Lower lobe of right lung (tissue), 2 donors: ENCODE measurements at places on chromosomes 6 and 20. TPM values are rescaled to one million over a fixed set of nuclear protein-coding genes. Genes with fewer than 3 reads are reported as not detected.

- no peaks in the 10 kb centered on the region for H3K36me3 ChIP-seq
- H3K27me3 ChIP-seq: no peaks in the 10 kb centered on the region
- no peaks in the 10 kb centered on the region for H3K4me1 ChIP-seq
- no peak overlapping the region for H3K4me3 ChIP-seq
- DNase-seq: no peak
- H3K27ac ChIP-seq: no peak overlapping the region
Measured at GRCh38 chr20:36728986-36729385, 16.9 kb downstream of the NDRG3 start.

DNA sequence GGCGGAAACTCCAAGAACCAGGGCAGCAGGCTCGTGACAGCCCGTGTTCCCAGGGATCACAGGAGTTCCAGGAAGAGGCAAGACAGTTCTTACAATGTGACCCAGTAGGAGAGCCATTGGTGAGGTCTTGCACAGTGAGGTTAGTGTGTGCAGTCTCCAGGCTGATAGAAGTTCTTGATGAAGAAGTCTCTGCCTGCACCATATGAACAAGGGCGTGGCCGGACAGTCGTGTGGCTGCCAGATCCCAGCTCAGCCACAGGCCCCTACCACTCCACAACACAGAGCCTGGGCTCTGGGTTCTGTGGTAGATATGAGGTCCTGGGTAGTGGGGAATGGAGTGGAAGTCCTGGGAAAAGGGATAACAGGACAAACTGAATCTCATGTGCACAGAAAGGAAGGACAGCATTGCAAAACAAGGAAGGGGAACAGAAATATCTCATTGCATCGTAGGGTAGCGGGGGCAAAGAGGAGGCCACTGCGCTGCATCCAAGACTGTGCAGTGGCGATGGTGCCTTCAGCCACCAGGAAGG is 65.2 kb downstream of the STX11 start:
- H3K4me3 ChIP-seq: peak overlapping the region; percentile 62
- peak overlapping the region; percentile 98 for H3K27ac ChIP-seq
- no peaks in the 10 kb centered on the region for H3K36me3 ChIP-seq

GRCh38 chr6:148708707-148709106 is 38.1 kb upstream of the UST start:
- H3K36me3 ChIP-seq: no peaks in the 10 kb centered on the region
- no peaks in the 10 kb centered on the region for H3K4me1 ChIP-seq
- H3K4me3 ChIP-seq: no peak overlapping the region
- H3K27me3 ChIP-seq: no peaks in the 10 kb centered on the region
- H3K27ac ChIP-seq: no peak overlapping the region
- DNase-seq: no peak

DNA sequence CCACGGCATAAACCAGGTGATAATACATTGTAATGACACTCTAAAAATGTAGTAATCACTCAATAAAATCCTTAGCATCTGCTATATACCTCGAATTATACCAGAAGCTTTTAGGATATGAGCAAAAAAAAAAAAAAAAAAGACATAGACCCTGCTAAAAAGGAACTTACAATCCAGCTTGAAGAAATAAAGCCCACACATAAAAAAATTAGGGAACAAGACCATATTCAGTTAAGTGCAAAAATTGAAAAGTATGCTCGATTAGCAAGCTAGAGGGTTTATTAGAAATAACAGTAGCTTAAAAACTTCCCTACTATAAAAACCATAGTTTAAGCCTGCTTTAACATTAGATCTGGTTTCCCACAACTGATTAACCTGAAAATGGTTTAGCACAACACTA is 135.6 kb downstream of the GMPR start:
- H3K4me3 ChIP-seq: no peak overlapping the region
- peaks cover 8% of the 10 kb centered on the region for H3K4me1 ChIP-seq
- no peaks in the 10 kb centered on the region for H3K27me3 ChIP-seq
- no peak overlapping the region for H3K27ac ChIP-seq

DNA sequence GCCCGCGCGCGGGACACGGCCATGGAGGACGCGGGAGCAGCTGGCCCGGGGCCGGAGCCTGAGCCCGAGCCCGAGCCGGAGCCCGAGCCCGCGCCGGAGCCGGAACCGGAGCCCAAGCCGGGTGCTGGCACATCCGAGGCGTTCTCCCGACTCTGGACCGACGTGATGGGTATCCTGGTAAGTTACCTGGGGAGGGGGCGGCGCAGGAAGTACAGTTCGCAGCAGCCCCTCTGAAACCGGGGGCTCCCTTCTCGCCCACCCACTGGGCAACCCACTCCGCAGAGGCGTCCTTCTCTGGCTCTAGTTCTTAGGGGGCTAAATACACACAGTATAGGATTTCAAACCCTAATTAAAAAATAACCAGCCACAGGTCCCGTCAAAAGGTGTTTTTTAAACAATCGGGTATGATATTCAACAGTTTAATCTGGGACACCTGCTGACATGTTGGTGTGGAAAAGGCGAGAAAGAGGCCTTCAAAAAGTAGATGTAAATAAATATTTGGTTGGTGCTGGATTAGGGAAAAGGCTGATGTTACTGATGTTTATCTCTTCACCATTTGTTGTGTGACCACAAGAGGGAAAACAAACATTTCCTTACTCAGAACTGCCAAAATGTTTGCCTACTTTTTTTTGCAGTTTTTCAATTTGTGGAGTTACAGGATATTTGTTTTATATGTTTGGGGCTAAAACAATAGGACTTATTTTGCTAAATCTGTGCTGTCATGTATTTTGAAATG is 577 bp downstream of the SASH1 start:
- peaks cover 34% of the 10 kb centered on the region for H3K4me1 ChIP-seq
- H3K27ac ChIP-seq: peak overlapping the region; percentile 95
- peak overlapping the region; percentile 73 for H3K4me3 ChIP-seq
- no peaks in the 10 kb centered on the region for H3K36me3 ChIP-seq
- no peaks in the 10 kb centered on the region for H3K27me3 ChIP-seq
- no peak for DNase-seq

- peak overlapping the region; percentile 38 for H3K27ac ChIP-seq
- no peaks in the 10 kb centered on the region for H3K36me3 ChIP-seq
- H3K4me3 ChIP-seq: no peak overlapping the region
- no peaks in the 10 kb centered on the region for H3K4me1 ChIP-seq
- no peak for DNase-seq
Measured at GRCh38 chr6:106118835-106119431, 32.8 kb downstream of the PRDM1 start.

GRCh38 chr20:53617791-53618489 is 24.3 kb upstream of the ZNF217 start:
- no peaks in the 10 kb centered on the region for H3K36me3 ChIP-seq
- no peaks in the 10 kb centered on the region for H3K27me3 ChIP-seq
- DNase-seq: no peak
- no peak overlapping the region for H3K27ac ChIP-seq
- H3K4me3 ChIP-seq: no peak overlapping the region

- no peak overlapping the region for H3K4me3 ChIP-seq
- H3K4me1 ChIP-seq: peaks cover 31% of the 10 kb centered on the region
- H3K36me3 ChIP-seq: peaks cover 49% of the 10 kb centered on the region
Measured at GRCh38 chr20:47306755-47307370, 49.6 kb downstream of the ZMYND8 start.

- no peaks in the 10 kb centered on the region for H3K27me3 ChIP-seq
- H3K4me1 ChIP-seq: peaks cover 60% of the 10 kb centered on the region
- peak; percentile 77 for DNase-seq
- no peaks in the 10 kb centered on the region for H3K36me3 ChIP-seq
- H3K27ac ChIP-seq: peak overlapping the region; percentile 90
Measured at GRCh38 chr6:33427585-33428223, 7.8 kb downstream of the SYNGAP1 start.

DNA sequence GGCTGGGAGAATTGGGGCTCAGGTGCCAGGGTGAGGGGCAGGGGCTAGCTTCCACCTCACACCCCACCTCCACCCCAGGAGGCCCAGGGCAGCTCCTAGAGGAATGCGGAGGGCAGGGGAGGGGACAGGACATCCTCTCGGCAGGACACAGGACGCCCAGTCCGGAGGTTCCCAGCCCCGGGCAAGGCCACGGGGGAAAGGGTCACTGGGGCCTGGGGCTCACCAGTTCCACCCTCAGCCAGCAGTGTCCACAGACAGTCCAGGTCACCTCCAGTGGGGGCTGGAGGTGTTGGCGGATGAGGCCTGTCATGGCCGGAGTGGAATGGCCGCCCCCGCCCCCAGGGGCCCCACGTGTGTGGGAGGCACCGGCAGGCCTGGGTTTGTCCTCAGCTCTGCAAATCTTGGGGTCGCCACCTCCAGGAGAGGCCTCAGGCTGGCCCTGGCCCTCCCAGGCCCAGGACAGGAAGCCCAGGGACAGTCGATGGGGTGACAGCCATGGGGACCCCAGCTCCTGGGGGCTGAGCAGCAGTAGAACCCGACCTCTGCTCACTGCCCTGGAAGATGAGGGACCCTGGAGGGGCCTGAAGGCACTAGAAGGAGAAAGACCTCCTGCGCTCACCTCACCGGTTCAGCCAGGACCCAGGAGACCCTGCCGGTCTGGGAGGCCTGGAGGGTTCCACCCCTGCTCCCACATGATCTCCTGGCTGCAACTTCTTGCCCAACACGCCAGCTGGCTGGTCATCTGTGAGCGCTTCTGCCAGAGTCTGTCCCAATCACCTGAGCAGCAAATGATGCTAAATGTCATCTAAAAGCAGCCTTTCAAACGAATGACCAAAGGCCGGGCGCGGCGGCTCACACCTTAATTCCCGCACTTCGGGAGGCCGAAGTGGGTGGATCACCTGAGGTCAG is 13.0 kb upstream of the ABHD16B start:
- no peaks in the 10 kb centered on the region for H3K36me3 ChIP-seq
- H3K27me3 ChIP-seq: peaks cover 33% of the 10 kb centered on the region
- no peak overlapping the region for H3K4me3 ChIP-seq
- H3K27ac ChIP-seq: peak overlapping the region; percentile 75
- DNase-seq: no peak
- peaks cover 52% of the 10 kb centered on the region for H3K4me1 ChIP-seq

- peaks cover 34% of the 10 kb centered on the region for H3K36me3 ChIP-seq
- no peak overlapping the region for H3K4me3 ChIP-seq
- DNase-seq: no peak
- peaks cover 41% of the 10 kb centered on the region for H3K4me1 ChIP-seq
Measured at GRCh38 chr6:42987533-42988451, 3.4 kb downstream of the PPP2R5D start.

- DNase-seq: no peak
- H3K27me3 ChIP-seq: no peaks in the 10 kb centered on the region
- no peaks in the 10 kb centered on the region for H3K36me3 ChIP-seq
Measured at GRCh38 chr6:85078058-85078457, 313.7 kb upstream of the TBX18 start.

DNA sequence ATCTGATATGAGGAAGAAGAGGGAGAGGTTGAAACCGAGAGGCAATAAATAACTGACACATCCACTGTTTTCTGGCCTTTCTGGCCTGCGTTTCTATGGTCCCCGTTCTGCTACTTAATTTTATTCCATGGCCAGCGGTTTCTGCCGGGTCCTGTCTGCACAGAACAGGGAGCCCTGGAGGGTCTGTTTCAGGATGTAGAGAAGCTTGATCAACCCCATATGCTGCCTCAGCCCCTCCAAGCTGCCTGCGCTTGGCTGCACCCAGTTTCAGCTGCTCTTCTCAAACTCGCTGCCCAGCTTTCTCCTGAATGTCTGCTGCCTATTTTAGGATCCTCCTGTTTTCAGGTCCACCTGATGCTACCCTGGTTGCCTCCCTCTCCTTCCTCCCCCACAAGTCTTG is 18.5 kb upstream of the PACSIN1 start:
- no peaks in the 10 kb centered on the region for H3K27me3 ChIP-seq
- DNase-seq: no peak
- no peak overlapping the region for H3K4me3 ChIP-seq
- H3K27ac ChIP-seq: peak overlapping the region; percentile 24

GRCh38 chr6:46044881-46045617 is 29.4 kb upstream of the CLIC5 start:
- peaks cover 18% of the 10 kb centered on the region for H3K4me1 ChIP-seq
- no peak for DNase-seq
- peak overlapping the region; percentile 42 for H3K27ac ChIP-seq
- H3K27me3 ChIP-seq: no peaks in the 10 kb centered on the region
- H3K4me3 ChIP-seq: no peak overlapping the region

ZSCAN16 gene
- 6.8 TPM for total RNA-seq

BHLHE23 gene
- total RNA-seq: not detected

TAGAP gene
- total RNA-seq: 17.1 TPM

MOG gene
- total RNA-seq: not detected

SLC17A2 gene
- not detected for total RNA-seq

SLC12A5 gene
- 1.2 TPM for total RNA-seq

PHACTR3 gene
- total RNA-seq: 9.0 TPM
